ENCODE measurements at places on chromosomes 12 and 14.

- no peak for DNase-seq
These were observed 364.8 kb downstream of the TMEM121 start for GRCh38 chr14:105891221-105891602.

DNA sequence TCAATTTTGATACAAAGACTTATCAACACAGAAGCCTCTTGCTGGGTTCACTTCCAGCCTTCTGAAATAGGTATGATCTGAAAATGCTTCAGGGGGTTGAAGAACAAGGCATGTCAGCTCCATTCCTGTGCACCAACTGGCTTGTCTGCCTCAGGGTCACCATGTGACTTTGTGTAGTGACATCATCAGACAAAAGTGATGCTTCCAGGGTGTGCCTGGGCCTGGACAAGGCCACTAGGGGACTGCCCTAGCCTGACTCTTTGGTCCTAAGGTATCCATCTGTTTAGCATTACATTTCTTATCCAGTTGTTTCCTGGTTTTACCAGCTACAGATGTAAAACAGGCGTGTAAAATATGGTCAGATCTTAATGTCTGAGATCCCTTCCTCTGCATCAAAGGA is 155.6 kb downstream of the CAND1 start:
- DNase-seq, result no peak

DNA sequence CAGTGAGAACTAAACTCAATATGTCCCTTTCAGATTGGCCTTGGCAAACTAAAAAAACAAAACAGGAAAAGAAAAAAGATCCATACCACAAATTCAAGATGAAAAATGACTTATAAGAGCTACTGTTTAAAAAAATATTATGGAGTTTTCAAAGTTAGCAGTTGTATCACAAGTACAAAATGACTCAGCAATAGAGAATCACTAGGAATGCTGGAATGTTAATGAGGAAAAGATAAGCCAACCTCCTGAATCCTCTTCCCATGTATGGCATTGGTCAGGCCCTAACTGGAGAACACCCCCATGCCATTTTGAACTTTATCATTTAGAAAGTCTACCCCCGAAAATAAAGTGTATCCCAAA is 62.2 kb downstream of the PPP1R36 start:
- no peak for DNase-seq

GRCh38 chr12:90304231-90304630 is 595.6 kb upstream of the ATP2B1 start:
- no peak for DNase-seq

GRCh38 chr14:79586989-79587598 is 624.2 kb downstream of the DIO2 start:
- DNase-seq, result peak; percentile 55
